ENCODE measurements at places on chromosomes 13 and 19. TPM values are rescaled to one million over a fixed set of nuclear protein-coding genes. Genes with fewer than 3 reads are reported as not detected.

GRCh38 chr13:20425819-20426219 is 99.8 kb downstream of the CRYL1 start:
- DNase-seq = no peak

DNA sequence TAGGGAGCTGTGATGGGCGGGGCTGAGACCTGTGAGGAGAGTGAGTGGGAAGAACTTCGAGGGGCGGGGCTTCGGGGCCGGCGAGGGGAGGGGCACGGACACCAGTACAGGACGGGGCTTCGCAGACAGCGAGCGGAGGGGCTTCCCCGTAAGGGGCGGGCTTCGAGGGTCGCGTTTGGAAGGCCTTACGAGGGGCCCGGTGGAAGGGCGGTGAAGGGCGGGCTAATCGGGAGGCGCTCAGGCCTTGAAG is 4.1 kb upstream of the EMP3 start:
- peak; percentile 92 for DNase-seq

DNA sequence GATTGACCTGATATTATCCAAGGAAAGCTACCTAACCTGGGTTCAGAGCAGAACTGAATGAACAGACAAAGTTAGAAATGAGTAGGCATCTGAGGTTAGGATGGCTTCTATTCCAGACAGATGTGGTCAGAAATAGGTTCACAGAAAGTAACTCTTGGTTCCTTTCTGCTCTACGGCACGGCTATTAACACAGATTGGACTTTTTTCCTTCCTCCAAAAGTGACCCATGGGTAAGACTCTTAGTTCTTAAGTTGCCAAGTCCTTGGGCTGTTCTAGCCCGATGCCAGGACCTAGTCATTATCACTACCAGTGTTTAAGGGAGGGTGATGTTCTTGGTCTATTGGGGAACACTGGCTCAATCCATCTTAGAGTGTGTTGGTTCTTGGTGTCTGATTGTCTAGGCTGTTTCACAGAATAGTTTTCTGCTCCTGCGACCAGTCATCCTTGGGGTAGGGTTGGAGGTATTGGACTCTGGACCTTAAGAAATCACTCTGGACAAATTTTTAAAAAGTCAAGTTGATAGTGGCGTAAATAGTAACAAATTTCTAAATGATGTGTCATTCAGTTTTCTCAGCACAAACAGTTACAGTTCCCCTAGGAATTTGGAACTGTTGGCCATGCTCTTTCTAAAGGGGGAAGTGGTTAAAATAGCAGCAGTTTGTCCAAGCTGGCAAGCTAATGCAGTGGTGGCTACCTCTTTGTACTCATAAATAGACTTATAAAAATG is 60.1 kb upstream of the MYCBP2 start:
- DNase-seq = no peak

Gene GRK1
- total RNA-seq = not detected

DNA sequence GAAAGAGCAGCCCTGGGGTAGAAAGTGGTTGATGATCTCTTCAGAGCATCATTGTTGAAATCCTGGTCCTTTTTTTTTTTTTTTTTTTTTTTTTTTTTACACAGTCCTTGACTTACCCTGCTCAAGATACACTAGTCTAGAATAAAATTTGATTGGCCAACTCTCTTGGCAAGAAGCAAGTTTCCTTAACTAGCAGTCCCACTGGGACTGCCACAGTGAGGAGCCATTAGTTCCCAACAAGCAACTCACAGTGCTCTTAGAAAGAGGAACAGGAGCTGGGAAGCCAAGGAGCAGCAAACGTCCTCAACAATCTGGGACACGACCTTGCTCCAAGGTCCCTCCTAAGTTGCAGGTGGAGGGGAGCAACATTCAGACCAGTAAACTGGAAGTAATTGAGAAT is 47.9 kb upstream of the INTS6 start:
- no peak for DNase-seq

- DNase-seq = no peak
Measured at GRCh38 chr19:54247106-54247930, 4.7 kb upstream of the LILRA6 start.

- DNase-seq = no peak
Measured at GRCh38 chr13:35747594-35747993, 271.1 kb upstream of the MAB21L1 start.

Gene NBEA
- total RNA-seq = 8.0 TPM

Gene F10
- total RNA-seq = not detected

Gene SHD
- total RNA-seq = not detected

Gene ZNF835
- total RNA-seq = 6.9 TPM

Gene CGB8
- total RNA-seq = not detected

- no peak for DNase-seq
Measured at GRCh38 chr13:30712536-30713532, 22.5 kb upstream of the ALOX5AP start.

Gene NOSIP
- 173 TPM for total RNA-seq

Gene GIPC3
- total RNA-seq = 3.5 TPM

GRCh38 chr19:55229789-55230182 is 1.2 kb upstream of the TMEM86B start:
- DNase-seq = no peak

Data from naive thymus-derived CD8-positive, alpha-beta T cell (primary cell).